ENCODE measurements at places on chromosomes 2 and 18.

DNA sequence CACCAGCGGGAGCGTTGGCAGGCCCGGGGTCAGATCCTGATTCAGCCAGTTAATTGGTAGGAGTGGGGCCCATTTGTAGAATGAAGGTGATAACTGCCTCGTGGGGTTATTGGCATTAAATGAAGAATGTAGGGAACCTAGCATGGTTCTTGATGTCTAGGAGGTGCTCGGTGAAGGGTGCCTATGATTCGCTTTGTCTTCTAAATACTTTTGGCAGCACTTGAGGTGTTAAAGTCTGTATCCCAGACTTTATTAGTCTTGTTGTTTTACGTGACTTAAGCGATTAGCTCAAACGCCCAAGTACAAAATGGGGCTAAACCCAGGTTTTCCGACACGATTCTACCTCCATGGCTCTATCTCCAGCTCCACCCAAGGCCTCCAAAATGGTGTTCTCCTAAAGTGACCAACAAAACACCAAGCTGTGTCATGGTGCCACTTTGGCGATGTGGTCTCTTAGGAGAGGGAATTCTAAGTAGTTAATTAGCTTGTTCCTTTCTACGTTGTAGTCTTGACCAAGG lies 980 bp upstream of the PPP4R1 start:
- DNase-seq = no peak

DNA sequence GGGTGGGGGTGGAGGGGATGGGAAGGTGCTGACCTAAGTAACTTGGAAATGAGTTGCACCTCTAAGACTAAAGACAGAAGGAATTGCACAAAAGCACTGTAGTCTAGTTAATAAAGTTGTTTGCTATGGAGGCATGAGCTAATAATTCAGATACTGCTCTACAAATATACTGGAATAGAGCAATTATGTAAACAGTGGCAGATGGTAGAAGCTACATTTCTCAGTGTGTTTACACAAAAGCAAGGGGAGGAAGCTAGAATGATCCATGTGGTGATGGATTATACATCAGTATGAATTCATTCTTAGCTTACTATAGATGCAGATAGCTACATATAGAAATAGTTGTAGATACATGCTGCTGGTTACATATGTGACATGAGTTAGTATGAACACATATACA lies 27.6 kb upstream of the UBE2F start:
- DNase-seq = no peak

DNA sequence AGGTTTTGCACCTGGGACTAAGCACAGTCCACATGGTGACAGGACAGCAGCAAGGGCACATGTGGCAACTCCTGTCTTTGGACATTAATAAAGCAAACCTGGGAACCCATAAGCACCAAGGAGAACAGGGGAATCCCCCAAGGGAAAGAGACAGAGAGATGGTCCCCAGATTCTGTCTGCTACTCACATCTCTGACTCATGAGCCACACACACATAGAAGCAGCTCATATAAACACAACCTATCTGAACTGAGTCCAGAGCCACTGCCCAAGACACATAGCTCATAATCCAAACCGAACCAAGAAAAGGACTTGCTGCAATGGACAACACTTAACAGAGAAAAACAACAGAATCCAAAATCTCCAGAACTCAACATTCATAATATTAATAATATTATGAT lies 82.5 kb downstream of the OSBPL1A start:
- no peak for DNase-seq

DNA sequence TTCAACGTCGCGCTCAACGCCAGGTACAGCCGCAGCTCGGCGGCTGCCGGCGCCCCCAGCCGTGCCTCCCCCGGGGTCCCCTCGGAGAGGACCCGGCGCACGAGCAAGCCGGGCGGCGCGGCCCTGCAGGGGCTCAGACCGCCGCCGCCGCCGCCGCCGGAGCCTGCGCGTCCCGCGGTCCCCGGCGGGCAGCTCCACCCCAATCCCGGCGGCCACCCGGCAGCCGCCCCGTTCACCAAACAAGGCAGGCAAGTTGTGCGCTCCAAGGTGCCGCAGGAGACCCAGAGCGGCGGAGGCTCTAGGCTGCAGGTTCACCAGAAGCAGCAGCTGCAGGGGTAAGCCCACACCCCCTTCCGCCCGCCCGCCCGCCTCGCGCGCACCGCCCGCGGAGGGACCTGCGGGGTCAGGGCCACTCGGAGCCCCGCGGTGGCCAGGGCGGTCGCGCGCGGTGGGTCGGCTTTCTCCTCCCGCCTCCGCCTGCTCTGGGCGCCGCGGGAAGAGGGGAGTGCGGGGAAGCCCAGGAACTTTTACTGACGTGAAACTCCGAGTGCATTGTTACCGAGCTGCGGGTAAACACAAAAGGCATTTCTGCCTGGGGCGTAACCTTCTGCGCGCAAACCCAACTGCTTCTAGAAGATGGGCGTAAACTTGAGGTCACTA lies 861 bp downstream of the LTBP1 start:
- DNase-seq = no peak

- DNase-seq = no peak
Measured at GRCh38 chr2:64887565-64887964, 101.6 kb upstream of the SLC1A4 start.

DNA sequence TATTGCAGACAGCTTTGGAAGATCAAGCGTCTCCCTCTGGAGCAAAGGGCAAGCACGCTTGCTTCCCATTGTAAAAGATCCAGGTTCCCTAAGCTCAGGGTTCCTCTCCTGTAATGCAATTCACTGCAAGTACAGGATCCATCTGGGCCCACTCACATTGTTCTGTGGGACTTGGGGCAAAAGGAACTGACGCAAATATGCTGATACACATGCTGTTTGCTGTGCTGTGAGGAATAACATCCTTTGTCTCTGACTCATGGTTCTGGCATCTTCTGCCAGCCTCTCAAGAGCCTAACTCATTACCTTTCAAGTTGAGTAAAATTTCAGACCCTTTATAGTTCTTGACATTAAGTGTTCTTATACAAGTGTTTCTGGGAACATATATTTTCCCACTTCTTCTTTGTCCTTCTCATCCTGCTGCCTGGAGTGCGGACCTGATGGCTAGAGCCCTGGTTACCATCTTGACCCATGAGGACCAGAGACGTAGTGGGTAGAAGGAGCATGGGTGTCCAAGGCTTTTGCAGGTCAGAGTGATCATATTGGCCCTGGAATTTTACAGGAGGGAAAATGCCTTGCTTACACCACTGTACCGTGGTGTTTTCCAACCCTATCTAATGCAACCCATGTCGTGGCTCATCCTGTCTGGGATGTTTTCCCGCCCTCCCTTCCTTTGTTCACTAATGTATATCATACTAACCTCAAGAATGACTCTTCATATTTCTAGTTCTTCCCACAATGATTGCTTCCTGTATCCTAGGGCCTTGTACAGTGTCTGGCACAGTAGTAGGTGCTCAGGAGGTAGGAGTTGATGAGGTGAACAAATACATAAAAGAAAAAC lies 145.7 kb upstream of the GLI2 start:
- DNase-seq = no peak

DNA sequence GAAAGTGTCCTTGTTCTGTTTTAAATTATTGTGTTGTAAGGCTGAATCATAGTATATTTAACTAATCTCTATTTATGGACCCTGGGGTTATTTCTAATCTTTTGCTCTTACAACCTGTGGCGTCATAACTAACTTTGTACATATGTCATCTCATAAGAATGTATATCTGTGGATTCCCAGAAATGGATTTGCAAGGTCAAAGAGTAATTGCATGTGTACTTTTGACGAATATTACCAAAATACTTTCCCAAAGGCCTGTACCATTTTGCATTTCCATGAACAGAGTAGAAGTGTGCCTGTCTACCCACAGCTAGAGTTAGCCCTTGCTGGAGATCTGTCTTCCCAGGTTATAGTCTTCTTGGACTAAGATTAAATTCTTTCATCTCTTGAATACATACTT lies 42.8 kb downstream of the SEMA4F start:
- DNase-seq = no peak

All from GM12864 (cell line).